ENCODE measurements at places on chromosomes 12 and 14. TPM values are rescaled to one million over a fixed set of nuclear protein-coding genes. Genes with fewer than 3 reads are reported as not detected.

Gene KCNC2
- 0.32 TPM for total RNA-seq

Gene ARID2
- total RNA-seq = 77.4 TPM

Gene CMA1
- total RNA-seq = 3.2 TPM

Gene SLC5A8
- total RNA-seq = 0.42 TPM

Gene ABCC9
- total RNA-seq = 75.2 TPM

Gene PRDM4
- total RNA-seq = 16.2 TPM

Gene CCDC60
- 5.6 TPM for total RNA-seq
